Colonic mucosa (tissue), 4 donors: ENCODE measurements at places on chromosomes 16 and 17. TPM values are rescaled to one million over a fixed set of nuclear protein-coding genes. Genes with fewer than 3 reads are reported as not detected.

The CCDC144A gene
- 0.20 TPM for total RNA-seq

The RTN4RL1 gene
- total RNA-seq: 0.37 TPM

DNA sequence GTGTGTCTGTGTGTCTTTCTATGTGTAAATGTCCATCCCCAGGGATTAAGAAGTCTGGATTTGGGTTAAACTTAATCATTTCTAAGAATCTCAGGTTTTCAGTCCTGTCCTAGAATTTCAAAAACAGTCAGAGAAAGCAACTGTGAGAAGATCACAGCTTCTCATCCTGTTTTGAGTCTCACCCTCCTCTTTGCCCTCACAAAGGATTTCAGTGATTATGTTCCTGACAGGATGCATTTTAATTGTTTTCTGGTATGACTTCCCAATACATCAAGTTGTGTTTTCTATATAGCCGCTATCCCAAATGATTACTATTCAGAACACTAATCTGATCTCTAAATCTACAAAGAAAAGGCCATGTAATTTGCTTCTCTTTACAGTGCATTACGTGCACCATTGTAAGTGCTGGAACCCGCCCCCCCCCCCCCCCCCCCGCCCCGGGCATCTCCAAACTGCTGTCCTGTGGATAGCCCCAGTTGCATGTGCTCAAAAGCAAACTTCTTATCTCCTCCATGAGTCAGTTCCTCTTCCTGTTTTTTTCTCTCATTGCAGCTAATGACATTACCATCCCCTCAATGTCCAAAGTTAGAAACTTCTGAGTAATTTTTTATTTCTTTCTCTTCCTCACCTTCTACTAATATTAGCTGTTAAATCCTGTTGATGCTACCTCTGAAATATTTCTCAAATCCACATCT lies 73.9 kb downstream of the CDH13 start:
- H3K36me3 ChIP-seq: no peaks in the 10 kb centered on the region
- no peak for DNase-seq
- H3K27me3 ChIP-seq: no peaks in the 10 kb centered on the region
- no peak overlapping the region for H3K27ac ChIP-seq

- peaks cover 6% of the 10 kb centered on the region for H3K4me1 ChIP-seq
- H3K4me3 ChIP-seq: no peak overlapping the region
- DNase-seq: no peak
- H3K36me3 ChIP-seq: no peaks in the 10 kb centered on the region
These were observed 33.1 kb upstream of the AKAP1 start for GRCh38 chr17:57051886-57052361.

GRCh38 chr16:66846266-66846665 lies 2.1 kb downstream of the CA7 start:
- no peak for DNase-seq
- H3K4me1 ChIP-seq: no peaks in the 10 kb centered on the region
- H3K27ac ChIP-seq: no peak overlapping the region

- no peak overlapping the region for H3K4me3 ChIP-seq
- H3K27me3 ChIP-seq: peaks cover 15% of the 10 kb centered on the region
- peak; percentile 82 for DNase-seq
These were observed 3.4 kb upstream of the ZNF385C start for GRCh38 chr17:42101513-42102292.

DNA sequence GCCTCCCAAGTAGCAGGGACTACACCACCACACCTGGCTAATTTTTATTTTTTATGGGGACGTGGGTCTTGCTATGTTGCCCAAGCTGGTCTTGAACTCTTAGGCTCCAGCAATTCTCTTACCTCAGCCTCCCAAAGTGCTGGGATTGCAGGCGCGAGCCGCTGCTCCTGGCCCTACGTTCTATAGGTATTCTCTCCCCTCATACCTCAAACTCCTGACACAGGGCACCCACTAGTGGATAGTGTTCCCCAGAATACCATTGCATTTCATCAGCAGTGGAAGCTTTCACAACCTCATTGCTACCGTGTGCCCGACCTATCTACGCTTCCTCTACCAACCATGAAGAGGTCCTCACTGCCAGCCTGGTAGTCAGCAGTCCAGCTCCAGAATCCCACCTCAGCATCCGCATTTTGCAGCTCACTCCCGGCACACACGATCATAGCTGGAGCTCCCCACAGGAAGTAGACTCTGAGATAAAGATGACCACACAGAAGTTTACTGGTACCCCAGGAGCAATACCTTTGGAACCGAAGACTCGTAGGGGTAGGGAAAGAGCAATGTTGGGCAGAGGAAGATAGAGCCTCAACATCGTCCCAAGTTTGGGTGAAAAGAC lies 9.3 kb downstream of the CTRB2 start:
- no peak for DNase-seq
- H3K27me3 ChIP-seq: no peaks in the 10 kb centered on the region
- H3K4me1 ChIP-seq: no peaks in the 10 kb centered on the region
- H3K4me3 ChIP-seq: no peak overlapping the region
- no peaks in the 10 kb centered on the region for H3K36me3 ChIP-seq

DNA sequence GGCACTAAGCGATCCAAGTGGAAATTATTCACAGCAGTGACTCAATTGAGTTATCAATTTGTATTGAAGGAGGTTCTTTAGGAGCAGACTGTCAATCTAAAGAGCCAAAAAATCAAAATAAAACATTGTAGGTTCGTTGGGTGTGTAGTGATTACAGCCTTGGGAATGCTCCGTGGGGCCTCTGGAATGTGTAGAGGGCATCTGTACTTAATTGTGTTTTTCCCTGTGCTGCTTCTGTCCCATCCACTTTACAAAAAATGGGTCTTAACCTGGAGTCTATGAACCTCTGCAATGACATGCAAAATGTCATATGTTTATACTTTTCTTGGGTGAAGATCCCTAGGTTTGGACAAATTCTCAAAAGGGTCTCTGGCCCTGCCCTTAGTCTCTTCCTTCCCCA lies 215.1 kb downstream of the CCDC182 start:
- DNase-seq: no peak
- no peak overlapping the region for H3K4me3 ChIP-seq
- no peaks in the 10 kb centered on the region for H3K4me1 ChIP-seq

- H3K27ac ChIP-seq: no peak overlapping the region
- no peaks in the 10 kb centered on the region for H3K27me3 ChIP-seq
- no peaks in the 10 kb centered on the region for H3K36me3 ChIP-seq
- no peaks in the 10 kb centered on the region for H3K4me1 ChIP-seq
These were observed 1373.8 kb upstream of the GOT2 start for GRCh38 chr16:60107871-60108270.

GRCh38 chr17:71398800-71399219 lies 722.0 kb upstream of the SOX9 start:
- H3K27ac ChIP-seq: no peak overlapping the region
- no peaks in the 10 kb centered on the region for H3K27me3 ChIP-seq
- no peaks in the 10 kb centered on the region for H3K36me3 ChIP-seq
- no peak overlapping the region for H3K4me3 ChIP-seq
- DNase-seq: no peak
- no peaks in the 10 kb centered on the region for H3K4me1 ChIP-seq

DNA sequence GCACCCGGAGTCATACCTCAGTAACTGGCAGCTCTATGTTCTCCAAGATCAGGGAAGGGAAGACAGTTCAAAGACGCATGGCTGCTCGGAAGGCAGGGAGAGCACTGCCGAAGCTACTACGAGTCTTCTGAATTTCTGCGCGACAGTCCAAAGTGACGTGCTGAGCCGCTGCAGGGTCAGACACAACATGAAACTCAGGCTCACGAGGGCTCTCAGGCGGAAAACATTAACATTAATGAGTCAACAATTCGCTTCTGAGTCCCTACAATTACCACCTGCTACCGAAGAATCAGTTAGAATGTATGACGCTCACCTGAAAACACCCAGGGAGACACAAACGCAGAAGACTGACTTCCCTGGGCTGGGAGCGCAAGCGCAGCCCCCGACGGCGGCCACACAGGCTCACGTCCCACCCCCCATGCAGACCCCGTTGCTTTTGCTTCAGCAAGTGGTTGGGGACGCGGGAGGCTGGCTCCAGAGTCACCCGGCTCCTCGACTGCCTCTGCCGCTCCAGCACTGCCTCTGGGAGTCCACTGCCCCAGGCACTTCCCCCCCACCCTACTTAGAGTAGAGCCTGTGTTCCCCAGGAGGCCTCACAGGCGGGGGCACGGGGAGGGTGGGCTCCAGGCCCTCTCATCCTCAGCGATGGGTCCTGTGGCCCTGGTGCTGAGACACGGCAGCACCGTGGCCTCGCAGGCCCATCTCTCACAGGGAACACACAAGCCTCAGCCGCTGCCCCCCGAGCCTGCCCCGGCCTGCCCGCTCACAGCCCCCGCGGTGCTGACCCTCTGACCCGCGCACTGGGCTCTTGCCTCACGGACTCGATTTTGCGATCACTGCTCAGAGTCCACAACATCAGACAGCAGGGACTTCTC lies 38.9 kb downstream of the LMF1 start:
- no peak for DNase-seq
- H3K27me3 ChIP-seq: no peaks in the 10 kb centered on the region
- H3K4me1 ChIP-seq: no peaks in the 10 kb centered on the region
- no peaks in the 10 kb centered on the region for H3K36me3 ChIP-seq
- H3K4me3 ChIP-seq: no peak overlapping the region
- no peak overlapping the region for H3K27ac ChIP-seq

GRCh38 chr17:12665263-12666210 lies at the start of gene MYOCD:
Gene MYOCD, plus strand, starts transcription at chr17:12665890. Its CDS starts 299 bp downstream, at chr17:12666189.
- no peaks in the 10 kb centered on the region for H3K36me3 ChIP-seq
- DNase-seq: peak; percentile 19
- H3K27ac ChIP-seq: peak within 1 kb of the TSS; percentile 53
- peaks cover 24% of the 10 kb centered on the region for H3K27me3 ChIP-seq

GRCh38 chr17:66431910-66432309 lies 129.5 kb downstream of the PRKCA start:
- H3K4me1 ChIP-seq: no peaks in the 10 kb centered on the region
- H3K4me3 ChIP-seq: no peak overlapping the region
- no peak for DNase-seq

- H3K4me1 ChIP-seq: no peaks in the 10 kb centered on the region
- no peak overlapping the region for H3K4me3 ChIP-seq
- H3K36me3 ChIP-seq: no peaks in the 10 kb centered on the region
- no peaks in the 10 kb centered on the region for H3K27me3 ChIP-seq
These were observed 25.7 kb upstream of the GPR139 start for GRCh38 chr16:20099375-20099774.
